RWPE2 (cell line): ENCODE measurements at places on chromosomes 13 and 19.

GRCh38 chr19:46661735-46662592 is 982 bp upstream of the DACT3 start:
- DNase-seq: peak; percentile 78

- no peak for DNase-seq
Observed at GRCh38 chr13:51827254-51827653, 17.7 kb downstream of the TMEM272 start.

- DNase-seq: peak; percentile 72
Observed at GRCh38 chr13:33125821-33126570, 109.8 kb downstream of the KL start.

DNA sequence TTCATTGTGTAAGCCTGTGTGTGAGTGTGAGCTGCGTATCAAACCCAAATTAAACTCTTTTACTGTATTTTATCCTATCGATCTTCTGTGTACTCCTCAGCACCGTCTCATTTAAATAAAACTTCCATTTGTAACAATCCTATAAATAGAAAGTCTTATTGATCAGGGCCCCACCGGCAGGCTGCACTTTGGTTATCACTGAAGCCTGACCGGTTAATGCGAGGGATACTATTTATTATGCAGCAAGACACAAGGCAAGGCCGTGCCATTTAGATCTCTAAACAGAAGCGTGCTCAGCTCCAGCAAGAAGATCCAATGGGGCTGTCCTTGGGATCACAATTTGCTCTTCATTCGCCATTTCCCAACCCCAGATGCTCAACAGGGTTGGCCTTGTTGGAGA is 252.6 kb upstream of the TSHZ3 start:
- no peak for DNase-seq

- no peak for DNase-seq
Observed at GRCh38 chr13:74730556-74731331, 596.5 kb upstream of the KLF12 start.

DNA sequence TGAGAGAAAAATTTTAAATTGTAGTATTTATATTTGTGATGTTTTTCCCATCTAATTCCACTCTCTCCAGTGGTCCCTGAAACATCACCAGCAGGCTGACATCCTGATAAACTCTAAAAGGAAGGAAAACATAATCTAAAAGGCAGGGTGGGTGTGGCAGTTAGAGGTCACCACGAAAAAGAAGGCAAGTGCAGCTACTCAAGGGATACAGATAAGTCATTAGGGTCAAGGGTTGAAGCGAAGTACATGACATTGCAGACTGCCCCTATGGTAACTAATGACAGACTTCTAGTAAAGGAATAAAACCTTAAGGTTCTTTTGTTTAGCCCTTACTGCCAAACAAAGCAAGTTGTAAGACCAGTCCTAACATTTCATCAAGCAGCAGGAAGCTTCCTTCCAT is 6.0 kb upstream of the NEK3 start:
- DNase-seq: no peak
